ENCODE measurements at places on chromosomes 4 and X.

GRCh38 chrX:147850875-147851274 is 60.8 kb upstream of the FMR1 start:
- no peak for DNase-seq

GRCh38 chrX:38018766-38019425 is 12.5 kb downstream of the SYTL5 start:
- DNase-seq, result no peak

DNA sequence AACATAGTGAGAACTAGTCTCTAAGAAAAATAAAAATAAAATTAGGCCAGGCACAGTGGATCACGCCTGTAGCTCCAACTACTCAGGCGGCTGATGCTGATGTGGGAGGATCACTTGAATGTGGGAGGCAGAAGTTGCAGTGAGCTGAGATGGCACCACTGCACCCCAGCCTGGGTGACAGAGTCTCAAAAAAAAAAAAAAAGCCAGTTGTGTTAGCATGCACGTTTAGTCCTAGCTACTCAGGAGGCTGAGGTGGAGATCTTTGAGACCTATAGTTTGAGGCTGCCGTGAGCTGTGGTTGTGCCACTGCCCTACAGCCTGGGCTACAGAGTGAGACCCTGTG is 2.5 kb downstream of the DCK start:
- DNase-seq, result no peak

DNA sequence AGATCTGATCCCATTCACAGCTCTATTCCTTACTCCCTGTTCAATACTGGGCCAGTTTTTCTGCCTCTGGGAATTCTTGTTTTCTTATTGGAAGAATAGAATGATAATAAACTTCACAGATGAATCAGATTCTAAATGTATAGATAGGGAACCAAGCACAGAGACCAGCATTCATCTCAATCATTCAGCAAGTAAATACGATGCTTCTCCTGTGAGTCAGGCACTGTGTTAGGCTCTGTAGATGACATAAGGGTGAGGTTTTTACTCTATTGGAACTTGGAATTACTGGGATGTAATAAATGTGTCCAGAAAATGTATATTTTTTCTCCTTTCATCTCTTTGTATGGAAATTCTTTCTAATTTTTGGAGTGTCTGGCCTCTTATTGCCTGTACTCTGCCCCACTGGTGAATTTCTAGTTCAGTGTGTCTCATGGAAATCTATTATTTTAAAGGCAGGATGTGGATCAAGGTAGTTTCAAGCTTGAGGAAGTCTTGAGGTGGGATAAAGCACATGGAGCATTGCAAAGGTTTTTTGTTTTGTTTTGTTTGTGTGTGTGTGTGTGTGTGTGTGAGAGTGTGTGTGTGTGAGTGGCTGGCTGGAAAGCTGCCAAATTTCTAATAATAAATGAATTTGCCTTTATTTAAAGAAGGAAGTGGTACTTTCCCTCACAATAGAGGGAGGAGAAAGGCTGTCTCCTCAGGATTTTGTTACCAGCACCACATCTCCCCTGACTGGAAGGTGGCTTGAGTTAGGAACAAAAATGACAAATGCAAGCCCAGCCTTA is 117.9 kb upstream of the HS3ST1 start:
- DNase-seq, result no peak

DNA sequence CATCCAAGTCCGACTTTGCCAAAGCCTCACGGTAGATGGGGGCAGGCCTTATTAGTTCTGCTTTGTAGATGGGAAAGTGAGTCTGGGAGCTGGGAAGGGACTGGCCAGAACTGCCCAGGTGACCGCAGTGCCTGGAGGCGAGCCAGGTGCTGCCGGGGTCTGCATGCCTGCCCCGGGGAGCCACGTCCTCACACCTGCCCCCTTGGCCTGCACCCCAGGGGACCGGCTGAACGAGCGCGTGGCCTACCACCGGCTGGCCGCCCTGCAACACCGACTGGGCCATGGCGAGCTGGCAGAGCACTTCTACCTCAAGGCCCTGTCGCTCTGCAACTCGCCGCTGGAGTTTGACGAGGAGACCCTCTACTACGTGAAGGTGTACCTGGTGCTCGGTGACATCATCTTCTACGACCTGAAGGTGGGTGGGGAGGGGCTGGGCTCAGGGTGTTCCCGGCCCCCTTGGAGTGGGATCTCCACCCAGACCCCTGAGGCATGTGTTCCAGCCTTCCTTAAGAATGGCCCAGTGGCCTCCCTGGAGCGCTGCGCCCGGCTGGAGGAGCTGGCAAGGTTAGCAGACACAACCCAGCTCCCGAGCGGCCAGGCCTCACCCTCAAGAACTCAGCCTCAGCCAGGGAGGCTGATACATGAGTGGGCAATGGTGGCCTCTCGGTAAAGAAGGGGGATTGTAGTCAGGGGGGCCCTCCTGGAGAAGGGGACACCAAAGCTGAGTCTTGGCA is 32.1 kb upstream of the HTRA3 start:
- DNase-seq, result no peak

GRCh38 chr4:155999725-156000124 is 46.1 kb upstream of the CTSO start:
- no peak for DNase-seq

DNA sequence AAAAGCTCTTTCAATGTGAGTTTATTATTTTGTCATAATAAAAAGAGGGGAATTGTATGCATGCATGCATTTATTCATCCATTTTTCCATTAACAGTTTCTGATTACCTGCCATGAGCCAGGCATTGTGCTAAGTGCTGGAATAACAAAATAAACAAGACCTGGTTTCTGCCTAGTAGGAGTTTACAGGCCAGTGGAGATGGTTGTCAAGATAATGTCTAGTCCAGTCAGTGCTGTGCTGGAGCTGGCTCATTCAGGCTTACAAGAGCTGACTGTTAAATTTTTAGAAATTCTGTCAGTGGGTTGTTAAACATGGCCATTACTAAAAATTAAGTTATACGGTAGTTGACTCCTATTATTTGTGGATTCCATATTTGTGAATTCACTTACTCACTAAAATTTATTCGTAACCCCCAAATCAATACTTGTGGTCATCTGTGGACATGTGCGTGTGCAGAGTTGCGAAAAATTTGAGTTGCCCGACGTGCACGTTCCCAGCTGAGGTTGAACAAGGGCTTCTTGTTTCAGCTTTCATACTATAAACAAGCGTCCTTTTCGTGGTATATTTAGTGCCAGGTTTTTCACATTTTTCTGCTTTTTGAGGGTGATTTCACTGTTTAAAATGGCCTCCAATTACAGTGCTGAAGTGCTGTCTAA is 172.3 kb upstream of the RPS6KA3 start:
- no peak for DNase-seq

DNA sequence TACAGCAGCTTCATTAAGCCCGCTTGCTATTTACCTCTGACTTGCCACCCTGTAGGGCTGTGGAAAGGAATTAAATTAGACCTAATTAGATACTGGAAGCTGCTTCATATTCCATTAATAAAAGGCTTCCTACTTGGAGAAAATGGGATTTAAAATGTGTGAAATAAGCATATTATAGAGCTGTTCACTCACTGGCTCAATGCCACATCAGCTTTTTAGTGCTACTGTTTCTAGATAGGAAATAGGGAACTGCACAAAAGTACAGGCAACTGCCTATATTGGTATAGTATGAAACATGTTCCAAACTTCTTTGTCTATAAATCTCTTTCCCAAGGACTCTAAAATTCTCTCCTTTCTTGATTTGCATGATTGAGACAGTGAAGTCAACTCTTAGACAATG is 407.9 kb upstream of the AADAT start:
- no peak for DNase-seq

DNA sequence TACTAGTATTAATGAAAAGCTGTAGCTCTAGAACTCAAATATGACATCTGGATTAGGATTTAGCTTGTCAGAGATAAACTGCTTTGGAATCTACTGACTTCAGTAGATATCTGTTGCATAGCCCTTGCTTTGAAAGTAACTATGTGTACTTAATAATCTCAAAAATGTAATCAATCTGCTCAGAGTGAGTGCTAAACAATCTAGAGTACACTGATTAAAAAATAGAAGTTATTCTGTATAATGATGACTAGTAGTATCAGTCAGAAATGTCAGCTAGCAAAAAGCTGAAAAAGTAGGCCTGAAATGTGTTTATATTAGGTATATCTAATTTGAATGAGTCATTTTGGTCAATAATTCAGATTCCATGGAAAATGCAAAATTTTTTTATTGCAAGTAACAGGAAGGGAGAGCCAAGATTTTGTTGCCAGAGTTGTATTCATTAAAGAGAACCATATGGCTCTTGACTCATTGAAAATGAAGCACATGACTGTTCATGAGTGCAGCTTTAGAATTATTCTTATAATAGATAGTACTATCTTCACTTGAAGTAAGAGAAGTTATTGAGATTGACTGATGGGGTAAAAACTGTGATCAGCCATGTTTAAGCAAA is 20.0 kb downstream of the CLCN3 start:
- DNase-seq, result no peak

GRCh38 chr4:146029939-146030710 is 91.5 kb upstream of the ZNF827 start:
- DNase-seq, result no peak

DNA sequence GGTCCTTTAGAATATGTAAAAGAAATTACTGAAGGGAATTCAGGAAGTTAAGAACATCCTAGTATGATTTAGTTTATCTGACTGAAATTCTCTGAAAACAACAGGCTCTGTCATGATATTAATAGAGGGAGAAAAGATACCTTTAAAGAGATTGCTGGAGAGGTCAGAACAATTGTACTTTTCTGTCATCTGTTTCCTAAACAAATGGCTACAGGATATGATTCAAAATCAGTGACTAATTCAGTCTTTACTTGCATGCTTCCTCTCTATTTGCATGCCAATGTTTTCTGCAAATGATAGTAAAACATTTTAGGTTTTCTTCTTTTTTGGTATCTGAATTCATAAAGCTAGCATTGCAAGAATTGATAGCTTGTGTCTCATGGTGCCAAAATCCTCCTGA is 616.7 kb upstream of the PCDH7 start:
- DNase-seq, result no peak

DNA sequence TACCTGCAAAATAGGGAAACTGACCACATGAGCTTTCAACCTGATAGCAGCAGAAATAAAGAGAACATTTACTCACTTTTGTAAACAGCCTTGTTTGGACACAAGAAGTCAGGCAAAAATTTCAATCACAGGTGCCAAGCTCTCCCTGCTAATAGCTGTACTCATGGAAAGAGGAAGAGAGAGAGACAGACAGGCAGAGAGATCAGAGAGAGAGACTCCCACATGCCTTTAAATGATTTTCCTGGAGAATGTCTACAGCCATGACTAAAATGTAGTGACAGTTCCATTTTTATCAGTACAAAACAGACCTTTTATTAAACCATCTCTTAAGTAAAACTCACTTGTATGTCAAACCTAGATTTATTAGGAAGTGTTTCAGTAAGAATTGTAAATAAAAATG is 752.9 kb downstream of the TRAM1L1 start:
- DNase-seq, result no peak

DNA sequence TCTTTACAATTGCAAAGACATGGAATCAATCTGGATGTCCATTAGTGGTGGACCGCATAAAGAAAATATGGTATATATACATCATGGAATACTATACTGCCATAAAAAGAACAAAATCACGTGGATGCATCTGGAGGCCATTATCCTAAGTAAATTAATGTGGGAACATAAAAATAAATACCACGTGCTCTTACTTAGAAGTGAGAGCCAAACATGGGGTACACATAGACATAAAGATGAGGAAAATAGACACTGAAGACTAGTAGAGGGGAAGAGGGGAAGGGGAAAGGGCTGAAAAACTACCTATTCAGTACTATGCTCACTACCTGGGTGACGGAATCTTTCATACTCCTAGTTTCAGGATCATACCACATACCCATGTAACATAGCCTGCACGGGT is 179.3 kb upstream of the TECRL start:
- DNase-seq, result no peak

GRCh38 chr4:147590249-147590920 is 26.8 kb upstream of the TMEM184C start:
- DNase-seq, result peak; percentile 51

- no peak for DNase-seq
These were observed 45.9 kb downstream of the ADGRL3 start for GRCh38 chr4:61246034-61246433.

DNA sequence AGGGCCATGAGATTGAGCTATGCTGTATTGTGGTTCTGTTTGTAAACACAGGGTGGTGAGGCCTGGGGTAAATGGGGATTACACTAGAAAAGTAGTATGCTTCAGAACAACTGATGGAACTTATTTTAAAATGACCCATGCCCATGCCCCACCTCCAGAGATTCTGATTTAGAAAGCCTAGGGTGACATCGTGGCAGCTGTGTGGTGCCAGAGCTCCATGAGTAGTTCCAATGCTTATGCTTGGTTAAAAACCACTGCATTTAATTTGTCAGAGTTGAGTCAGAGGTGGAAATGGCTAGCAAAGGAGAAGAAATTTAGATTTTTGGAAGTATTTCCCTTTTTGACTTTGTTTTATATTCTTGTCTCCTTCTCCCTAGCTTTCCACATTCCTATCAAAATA is 63.4 kb upstream of the PDE5A start:
- DNase-seq, result no peak

DNA sequence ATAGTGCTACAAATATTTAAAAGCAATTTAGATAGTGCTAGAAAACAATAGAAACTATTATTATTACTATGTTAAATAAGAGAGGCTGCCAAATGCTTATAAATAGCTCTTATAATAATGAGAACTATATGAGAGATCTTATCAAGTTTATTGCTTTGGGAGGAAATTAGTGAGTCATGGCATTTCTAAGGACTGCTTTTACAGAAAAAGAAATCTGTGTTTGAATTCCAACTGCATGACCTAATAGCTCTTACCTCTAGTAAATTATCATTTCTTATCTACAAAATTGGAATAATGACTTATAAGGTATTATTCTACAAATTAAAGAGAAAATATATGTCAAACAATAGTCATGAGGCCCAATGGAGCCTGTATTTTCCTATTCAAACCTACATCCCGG is 177.2 kb downstream of the GABRG1 start:
- DNase-seq, result no peak

DNA sequence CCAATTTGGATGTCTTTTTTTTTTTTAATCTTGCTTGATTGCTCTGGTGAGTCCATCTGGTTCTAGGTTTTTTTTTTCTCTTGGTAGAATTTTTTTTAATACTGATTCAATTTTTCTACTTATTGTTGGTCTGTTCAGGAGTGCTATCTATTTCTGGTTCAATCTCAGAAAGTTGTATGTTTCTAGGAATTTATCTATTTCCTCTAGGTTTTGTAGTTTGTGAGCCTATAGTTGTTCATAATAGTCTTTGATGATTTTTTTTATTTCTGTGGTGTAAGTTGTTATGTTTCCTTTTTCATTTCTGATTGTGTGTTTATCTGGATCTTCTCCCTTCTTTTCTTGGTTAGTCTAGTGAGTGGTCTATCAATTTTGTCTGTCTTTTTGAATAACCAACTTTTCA is 129.6 kb downstream of the FAM13A start:
- DNase-seq, result no peak

- DNase-seq, result no peak
These were observed 208.5 kb upstream of the FAT1 start for GRCh38 chr4:186932196-186932595.

Measured in Jurkat, Clone E6-1 (cell line).